D341Med (cell line): ENCODE measurements at places on chromosomes 6 and 20.

DNA sequence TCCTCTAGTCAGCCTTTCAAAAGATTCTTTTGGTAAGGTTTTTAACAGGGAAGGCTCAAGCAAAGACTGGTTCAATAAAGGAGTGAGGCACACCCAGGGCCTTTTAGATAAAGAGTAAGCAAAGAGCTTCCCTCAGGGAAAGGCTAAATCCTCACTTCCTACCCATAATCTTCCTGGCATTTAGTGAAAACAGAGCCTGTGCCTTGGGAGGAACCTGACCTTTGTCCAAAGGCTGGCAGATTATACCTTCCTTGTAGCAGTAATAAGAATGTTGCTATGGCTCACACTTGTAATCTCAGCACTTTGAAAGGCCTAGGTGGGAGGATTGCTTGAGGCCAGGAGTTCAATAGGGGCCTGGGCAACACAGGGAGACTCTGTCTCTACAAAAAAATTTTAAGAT lies 280.1 kb upstream of the PLCB4 start:
- no peak for DNase-seq

DNA sequence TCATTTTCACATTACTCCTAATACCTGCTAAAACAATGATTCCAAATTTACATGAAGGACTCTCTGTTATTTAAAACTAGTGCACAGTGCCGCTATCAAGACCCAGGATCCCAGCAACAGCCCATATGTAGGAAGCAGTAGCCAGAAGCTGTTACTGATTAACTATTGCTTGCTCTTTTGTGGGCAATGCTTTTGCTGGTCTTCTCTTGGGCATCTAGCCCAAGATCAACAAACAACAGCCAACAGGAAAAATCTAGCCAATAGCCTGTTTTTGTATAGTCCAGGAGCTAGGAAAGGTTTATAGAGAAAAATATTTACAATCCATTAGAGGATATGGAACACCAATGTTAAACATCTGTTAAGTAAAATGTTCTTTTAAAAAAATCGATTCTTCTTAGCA lies 22.1 kb upstream of the TENT5A start:
- no peak for DNase-seq

- DNase-seq = peak; percentile 44
These were observed 766 bp downstream of the SLC16A10 start for GRCh38 chr6:111087871-111088667.

DNA sequence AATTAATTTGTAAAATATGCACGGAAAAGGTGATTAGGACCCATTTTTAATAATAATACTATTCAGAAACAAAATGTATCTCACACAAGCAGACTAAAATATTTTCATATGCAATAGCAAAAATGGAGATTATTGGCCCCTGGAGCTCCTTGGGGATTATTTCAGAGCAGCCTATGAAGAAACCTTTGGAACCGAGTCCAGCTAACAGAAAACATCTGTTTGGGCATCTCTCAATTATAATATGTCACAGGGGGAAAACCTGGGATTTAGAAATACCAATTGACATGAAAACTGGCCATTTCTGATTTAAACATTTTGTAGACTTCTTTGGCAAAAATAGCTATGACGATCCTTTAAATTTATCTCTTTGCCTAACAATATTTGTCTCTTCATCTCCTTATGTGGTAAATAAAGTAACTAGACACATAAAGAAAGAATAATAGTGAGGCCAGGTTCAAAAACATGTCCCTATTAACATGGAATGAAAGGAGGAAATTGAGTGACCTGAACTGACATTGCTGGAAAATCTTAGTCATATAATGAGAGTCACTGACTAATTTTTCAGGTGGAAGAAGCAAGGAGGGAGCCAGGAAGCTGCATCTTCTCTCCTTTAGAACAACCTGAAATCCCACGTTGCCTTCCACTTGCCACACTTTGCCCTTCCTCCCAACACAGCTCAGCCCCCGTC lies 199.0 kb downstream of the SOD2 start:
- no peak for DNase-seq

GRCh38 chr6:30683183-30683979 lies 3.1 kb downstream of the PPP1R18 start:
- no peak for DNase-seq

DNA sequence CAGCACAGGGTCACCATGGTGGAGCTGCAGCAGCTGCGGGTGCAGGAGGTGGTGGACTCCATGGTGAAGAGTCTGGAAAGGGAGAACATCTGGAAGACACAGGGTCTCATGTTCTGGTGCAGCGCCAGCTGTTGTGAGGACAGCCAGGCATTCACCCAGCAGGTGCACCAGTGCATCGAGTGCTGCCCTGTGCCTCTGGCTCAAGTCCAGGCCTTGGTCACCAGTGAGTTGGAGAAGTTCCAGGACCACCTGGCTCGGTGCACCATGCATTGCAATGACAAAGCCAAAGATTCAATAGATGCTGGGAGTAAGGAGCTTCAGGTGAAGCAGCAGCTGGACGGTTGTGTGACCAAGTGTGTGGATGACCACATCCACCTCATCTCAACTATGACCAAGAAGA lies 22.9 kb upstream of the RIPK1 start:
- no peak for DNase-seq

DNA sequence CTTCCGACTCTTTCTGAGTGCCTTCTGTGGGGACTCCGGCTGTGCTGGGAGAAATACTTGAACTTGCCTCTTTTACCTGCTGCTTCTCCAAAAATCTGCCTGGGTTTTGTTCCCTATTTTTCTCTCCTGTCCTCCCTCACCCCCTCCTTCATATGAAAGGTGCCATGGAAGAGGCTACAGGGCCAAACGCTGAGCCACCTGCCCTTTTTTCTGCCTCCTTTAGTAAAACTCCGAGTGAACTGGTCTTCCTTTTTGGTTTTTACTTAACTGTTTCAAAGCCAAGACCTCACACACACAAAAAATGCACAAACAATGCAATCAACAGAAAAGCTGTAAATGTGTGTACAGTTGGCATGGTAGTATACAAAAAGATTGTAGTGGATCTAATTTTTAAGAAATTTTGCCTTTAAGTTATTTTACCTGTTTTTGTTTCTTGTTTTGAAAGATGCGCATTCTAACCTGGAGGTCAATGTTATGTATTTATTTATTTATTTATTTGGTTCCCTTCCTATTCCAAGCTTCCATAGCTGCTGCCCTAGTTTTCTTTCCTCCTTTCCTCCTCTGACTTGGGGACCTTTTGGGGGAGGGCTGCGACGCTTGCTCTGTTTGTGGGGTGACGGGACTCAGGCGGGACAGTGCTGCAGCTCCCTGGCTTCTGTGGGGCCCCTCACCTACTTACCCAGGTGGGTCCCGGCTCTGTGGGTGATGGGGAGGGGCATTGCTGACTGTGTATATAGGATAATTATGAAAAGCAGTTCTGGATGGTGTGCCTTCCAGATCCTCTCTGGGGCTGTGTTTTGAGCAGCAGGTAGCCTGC lies 4.8 kb downstream of the PIM1 start:
- DNase-seq = no peak

DNA sequence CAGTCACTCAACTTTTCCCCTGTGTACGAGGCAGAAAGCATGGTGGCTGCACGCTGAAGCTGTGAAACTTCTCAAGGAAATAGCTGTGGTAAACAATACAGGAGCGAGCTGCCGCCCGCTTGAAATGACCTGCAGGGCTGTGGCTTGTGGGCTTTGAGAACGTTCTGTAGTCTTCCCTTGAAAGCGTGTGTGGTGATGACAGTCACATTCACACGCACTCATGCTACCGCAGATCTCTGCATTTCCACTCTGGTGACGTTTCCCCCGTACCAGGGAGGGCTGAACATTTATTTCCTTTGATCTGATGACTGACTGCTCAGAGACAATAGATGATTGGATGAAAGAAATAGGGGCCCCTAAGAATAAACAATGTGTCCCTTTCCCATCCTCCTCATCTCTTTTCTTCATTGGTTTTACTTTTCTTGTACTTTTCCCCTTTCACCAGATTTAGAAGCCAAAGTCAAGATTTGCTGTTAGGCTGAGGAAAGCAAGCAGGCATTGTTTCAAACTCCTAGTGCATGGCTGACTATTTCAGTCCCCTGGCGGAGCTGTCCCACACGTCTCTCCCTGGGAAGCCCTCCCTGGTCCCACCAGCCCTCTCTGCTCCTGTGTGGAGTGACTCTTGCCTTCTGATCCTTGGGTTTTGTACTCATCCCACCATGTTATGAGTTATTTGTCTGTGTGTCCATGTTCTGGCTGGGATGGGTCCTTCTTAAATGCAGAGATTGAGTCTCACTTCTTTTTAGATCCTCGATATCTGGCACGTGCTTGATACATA lies 3.9 kb downstream of the SYTL3 start:
- no peak for DNase-seq

DNA sequence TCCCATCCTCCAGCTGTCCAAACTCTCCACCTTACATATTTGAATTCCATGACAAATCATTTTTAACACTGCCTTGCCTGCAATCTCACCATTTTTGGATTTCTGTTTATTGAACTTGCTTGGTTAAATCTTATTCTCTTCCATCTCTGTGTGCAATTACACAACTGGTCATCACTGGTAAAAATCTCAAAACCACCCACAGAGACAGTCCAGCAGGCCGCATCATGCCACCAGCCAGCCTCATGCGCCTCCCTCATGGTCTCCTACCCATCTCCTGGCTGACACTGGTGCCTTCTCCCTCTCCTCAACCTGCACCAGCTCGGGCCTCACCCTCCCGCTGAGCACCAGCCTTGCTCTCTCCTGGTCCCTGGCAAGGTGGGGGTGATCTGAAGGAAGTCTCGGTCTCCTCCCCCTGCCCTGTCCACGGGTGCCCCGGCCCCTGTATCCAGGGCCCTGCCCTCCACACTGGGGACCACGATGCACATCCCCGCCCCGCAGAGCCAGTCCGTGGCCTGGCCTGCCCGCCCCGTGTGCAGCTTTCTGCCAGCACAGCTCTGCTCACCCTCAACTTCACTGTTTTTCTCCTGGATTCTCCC lies 92.0 kb downstream of the THBS2 start:
- DNase-seq = no peak

DNA sequence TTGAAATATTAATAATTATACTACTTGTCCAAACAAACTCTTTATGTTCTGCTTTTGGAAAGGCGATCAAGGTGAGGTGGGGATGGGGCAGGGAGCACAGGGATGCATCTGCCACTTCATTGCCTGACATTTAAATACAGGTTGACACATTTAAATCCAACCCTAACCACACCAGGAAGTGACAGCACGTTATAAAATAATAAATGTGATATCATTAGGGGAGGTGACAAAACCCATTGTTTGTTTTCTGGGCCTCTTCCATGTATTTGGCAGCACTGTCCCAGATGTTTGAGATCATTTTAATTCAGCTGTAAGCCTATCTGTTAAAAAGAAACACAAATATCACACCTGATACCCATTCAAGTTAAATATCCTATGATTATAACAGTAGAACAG lies 342.4 kb upstream of the ARID1B start:
- DNase-seq = no peak

DNA sequence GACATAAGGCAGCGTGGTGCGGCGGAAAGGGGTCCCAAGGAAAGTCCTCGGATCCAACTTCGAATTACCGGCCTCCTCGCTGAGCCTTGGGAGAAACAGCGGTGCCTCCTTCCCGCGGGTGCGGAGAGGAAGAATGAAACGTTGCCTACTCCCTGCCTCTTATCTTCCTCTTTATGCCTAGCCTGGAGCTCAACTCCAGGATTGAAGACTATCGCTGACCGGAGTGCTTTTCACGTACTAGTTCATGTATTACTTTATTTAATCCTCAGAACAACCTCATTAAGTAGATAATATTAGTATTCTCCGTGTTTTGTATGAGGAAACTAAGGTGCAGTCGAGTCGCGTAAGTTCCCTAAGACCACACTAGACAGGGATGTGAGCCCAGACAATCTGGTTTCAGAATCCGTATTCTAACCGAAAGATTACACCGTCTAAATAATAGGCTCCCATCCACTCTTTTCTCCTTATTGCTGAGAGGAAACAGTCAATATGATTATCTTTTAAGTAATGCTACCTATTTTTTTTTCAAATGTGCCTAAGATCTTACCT lies 793 bp upstream of the PDSS2 start:
- DNase-seq = no peak

- DNase-seq = no peak
These were observed 4.0 kb upstream of the FAM110A start for GRCh38 chr20:829551-829950.

- peak; percentile 18 for DNase-seq
These were observed 983 bp upstream of the KCNQ5 start for GRCh38 chr6:72620871-72621290.
